Activated CD8-positive, alpha-beta memory T cell treated with anti-CD3 and anti-CD28 coated beads for 1 hour (primary cell): ENCODE measurements at places on chromosomes 7 and 10.
A peak's percentile ranks its signal among the peaks of the same experiment; 100 is the strongest.

DNA sequence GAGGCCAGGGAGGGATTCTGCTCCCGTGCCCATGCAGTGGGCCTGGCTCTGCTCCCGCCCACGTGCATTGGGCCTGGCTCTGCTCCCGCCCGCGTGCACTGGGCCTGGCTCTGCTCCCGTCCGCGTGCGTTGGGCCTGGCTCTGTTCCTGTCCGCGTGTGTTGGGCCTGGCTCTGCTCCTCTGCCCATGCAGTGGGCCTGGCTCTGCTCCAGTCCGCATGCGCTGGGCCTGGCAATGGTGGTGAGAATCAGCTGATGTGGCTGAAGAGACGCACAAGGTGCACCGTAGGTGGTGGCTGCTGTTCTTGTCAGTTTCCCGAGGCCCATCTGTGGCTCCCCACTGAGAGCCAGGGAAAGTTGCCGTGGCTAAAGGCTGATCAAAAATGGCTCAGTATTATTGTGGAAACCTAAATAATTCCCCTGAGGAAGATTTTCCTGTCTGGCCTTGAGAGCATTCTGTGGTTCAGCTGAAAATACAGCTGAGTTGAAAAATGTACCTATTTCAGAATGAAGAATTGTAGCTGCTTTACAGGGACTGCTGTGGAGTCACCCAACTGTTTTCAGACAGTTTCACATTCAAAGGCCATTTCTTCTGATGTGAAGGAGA, 572.4 kb downstream of the GLRX3 start:
- no peak for DNase-seq

- no peak for DNase-seq
Observed at GRCh38 chr7:143040209-143040715, 11.9 kb upstream of the OR6V1 start.

DNA sequence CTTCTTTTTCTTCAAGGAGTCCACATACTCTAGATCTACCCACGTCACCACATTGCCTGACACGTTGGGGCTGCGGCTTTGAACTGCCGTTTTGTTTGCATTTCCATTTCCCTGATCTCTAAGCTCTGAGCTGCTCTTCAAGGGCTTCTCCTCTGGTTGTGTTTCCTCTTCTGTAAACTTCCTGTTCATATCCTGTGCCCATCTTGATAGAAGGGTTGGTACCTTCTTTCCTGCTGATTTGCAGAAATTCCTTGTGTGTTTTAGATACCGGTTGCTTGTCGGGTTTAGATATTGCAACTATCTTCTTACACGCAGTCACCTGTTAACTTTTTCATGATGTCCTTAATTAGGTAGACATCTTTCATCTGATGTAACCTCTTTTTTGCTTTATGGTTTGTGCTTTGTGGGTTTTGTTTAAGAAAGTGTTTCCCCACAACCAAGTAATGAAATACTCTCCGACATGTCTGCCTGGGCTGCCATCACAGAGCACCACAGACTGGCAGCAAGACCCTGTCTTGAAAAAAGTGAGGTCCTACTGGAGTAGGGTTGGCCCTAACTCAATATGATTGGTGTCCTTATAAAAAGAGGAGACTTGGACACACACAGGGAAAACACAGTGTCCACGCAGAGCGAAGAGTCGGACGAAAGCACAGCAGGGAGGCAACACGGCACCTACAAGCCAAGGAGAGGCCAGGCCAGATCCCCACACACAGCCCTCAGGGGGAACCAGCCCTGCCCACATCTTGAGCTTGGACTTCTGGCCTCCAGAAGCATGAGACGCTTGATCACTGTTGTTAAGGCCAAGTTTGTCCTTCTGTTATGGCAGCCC, 99.1 kb upstream of the PDGFA start:
- DNase-seq, result peak; percentile 61

GRCh38 chr7:45238806-45239205, 81.2 kb downstream of the RAMP3 start:
- no peak for DNase-seq

DNA sequence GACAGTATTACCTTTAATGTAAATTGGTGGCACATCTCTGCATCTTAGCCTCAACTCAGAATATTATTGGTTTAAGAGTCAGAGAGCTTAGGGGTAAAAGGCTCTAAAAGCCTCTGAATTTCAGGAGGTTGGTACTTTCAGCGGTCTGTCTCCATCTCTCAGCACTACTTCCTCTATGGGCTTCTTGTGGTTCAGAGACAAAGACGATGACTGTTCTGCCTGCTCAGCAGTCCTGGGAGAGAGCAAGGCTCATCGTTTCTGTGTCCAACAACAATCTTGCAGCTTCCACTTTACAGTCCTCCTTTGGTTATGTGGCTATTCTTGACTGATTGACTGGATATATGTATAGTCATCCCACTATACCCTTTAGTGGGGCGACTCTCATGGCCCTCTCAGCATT, 394.7 kb downstream of the AUTS2 start:
- DNase-seq, result no peak

DNA sequence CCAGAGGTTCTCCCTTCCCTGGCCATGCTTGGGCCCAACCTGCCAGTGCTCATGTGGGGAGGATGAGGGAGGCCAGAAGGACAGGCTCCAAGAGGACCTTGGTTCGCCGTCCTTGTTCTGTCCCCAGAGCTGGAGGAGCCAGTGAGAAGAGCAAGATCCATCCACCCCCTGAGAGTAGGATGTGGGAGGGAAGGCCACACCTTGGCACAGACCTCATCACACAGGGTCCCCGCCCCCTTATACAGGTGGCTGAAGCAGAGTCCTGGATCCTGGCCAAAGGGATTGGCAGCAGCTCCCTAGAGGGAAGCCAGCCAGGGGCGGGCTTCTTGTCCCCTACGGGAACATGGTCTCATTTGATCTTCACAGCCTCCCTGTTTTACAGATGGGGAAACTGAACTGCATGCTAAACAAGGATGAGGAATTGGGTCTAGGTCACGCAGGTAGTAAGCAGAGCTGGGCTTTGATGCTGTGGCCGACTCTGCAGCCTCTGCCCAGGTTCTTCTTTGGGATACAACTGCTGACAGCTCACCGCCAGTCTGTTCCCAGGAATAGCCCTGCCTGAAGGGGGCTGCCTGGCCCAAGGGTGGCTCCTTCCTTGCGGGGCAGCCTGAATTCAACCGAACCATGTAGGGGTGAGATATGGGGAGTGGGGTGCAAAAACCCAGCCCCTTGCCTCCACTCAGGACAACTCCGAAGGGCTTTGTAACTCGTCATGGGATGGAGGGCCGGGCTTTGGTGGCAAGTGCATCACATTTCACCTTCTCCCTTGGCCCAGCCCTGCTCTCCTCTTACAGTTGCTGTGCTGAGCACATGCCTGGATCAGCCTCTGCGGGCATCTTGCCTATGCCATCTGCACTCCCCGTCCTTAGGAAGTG, 62.2 kb upstream of the KDM7A start:
- DNase-seq, result no peak

- DNase-seq, result no peak
Observed at GRCh38 chr10:124917428-124918190, 24.3 kb upstream of the ZRANB1 start.

DNA sequence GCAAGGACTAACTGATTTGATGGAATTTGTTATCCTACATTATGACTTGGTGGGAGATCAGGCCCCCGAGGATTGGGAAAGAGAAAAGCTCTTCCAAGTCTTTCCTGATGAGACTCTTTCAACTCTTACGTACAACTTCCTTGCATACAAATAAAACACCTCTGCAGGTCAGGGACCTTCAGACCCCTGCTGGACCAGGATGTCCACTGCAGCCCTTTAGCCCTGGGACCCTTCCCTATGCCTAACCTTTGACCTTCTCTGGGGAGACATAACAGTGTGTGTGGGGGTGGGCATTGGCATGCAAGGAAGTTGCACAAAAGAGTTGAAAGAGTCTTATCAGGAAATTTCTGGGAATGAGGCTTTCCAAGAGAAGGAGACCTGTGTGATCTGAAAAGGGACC, 859.4 kb downstream of the TYW1 start:
- DNase-seq, result no peak

- DNase-seq, result no peak
Observed at GRCh38 chr7:90689260-90689659, 93.1 kb downstream of the CDK14 start.

DNA sequence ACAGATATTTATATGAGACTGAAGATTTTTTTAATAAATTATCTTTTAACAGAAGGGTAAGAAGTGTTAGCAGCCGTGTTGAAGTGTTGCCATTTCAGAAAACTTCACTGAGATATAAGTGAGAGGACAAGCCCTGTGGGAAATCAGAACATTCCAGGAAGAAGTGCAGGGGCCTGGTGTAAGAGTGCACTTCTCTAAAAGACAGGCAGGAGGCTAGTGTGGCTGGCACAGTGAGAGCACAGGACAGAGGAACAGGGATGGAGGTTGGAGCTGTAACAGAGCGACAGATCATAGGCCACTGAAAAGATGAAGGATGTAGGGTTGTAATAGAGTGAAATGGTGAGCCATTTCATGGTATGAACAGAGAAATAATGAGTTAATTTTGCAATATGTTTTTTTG, 608.9 kb downstream of the SORCS1 start:
- no peak for DNase-seq

- DNase-seq, result no peak
Observed at GRCh38 chr7:47444376-47445098, 137.4 kb downstream of the TNS3 start.

DNA sequence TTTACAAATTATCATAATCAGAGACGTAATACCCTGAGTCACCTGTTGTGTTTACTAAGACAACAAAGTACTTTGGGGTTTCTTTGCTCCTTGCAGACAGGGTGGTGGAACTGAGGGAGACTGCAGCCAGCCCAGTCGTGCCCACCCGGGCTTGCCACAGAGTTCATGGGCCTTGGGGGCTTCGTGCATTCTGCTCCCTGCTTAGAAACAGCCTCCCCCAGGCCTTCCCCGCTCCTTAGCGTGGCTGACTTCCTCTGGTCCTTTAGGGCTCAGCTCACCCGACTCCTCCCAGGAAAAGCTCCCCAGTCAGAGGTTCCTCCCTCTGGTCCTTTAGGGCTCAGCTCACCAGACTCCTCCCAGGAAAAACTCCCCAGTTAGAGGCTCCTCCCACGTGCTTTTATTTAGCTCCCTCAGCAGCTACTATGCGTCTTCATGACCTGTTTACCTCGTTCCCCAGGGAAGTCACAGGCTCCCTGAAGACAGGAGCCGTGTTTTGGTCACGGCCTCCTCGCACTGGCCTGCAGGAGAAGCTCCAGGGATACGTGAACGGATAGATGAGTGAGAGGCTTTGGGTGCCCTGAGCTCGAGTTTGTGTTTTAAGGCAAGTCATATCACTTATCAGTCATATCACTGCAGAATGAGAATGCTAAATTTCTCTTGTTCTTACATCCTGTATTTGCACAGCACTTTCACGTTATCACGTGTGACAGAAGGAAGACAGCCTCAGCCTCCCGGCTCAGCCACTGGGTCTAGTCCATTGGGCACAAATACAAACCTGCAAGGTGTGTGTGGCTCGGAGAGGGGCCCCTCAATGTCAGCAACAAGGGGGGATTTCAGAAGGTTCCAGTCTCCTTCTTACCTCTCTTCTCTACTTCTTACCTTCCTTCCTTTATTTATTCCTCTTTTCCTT, 52.7 kb upstream of the VIPR2 start:
- DNase-seq, result no peak

GRCh38 chr10:78871796-78872195, 197.0 kb upstream of the ZMIZ1 start:
- no peak for DNase-seq

DNA sequence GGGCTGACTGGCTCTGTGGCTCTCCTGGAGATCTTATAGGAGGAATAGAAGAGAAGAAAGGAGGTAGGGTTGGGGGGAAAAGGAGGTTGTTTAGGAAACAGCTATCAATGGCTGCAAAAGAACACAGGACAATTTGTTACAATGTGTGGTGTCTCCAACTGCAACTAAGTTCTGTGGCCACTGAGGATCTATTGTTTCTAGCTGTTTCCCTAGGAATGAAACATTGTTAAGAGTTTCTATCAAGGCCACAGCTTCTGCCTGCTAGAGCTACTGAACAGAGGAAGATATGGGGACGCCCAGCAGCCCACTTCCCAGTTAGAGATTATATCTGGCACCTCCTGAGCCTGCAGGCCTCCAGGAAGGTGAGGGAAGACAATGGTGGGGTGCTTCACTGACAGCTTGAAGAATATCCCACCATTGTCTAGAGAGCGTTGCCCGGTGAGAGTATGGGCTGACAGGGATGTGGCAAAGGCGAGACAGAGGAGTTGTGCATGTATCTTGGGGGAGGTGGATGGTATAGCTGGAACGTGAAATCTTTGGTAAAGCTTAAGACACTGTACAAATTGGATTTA, 4.0 kb downstream of the SCD start:
- DNase-seq, result no peak
